Activated gamma-delta T cell treated with anti-CD3 and anti-CD28 coated beads, Interleukin-2, amount 50 U/mL, for 16 hours (primary cell): ENCODE measurements at places on chromosomes 13 and 19.

- no peak for DNase-seq
These were observed 533.6 kb downstream of the MYO16 start for GRCh38 chr13:109163037-109163379.

DNA sequence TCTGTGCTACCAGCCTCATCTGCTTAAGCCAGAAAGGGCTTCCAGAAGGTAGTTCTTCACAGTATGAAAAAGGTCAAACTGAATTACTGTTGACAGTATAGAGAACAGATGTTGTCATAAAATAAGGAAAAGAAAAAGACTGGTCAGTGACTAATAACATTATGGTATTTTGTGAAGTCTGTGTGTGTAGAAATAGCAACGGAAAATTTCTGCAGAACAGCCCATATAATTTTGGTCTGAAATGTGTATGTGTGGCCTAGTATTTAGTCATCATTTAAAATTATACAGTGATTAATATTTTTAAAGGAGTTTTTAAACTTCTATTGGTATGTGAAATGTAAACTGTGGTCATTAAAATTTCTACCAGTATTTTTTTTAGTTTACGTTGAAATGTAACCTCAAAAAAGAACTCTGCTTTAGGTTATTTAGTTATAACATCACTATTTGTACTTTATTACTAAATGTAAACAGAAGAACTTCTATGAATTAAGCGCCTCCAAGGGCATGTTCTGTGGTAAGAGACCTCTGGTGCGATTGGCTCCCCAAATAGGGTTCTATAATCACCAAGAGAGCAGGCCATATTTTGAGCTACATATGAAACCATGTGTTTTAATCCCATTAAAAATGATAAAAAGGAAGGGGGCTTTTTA is 3.3 kb upstream of the GPR183 start:
- no peak for DNase-seq

- no peak for DNase-seq
These were observed 13.6 kb downstream of the TPT1 start for GRCh38 chr13:45327253-45327955.

- no peak for DNase-seq
These were observed 185.6 kb downstream of the MTUS2 start for GRCh38 chr13:29005763-29006120.

DNA sequence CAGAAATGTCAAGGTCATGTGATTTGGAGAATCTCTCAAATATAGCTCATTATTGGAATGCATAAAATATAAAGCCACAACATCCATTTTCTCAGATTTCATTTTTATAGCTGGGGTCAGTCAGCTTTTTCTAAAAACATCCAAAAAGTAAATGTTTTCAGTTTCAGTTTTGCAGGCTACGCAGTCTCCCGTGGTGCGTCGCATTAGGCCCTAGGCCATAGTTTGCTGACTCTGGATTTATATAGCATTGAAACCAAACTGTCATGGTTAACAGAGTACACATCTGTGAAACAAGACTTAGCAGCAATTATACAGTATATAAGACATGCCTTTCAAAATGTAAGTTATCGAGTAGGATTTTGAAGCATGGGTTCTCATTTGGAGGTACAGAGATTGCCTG is 140.0 kb downstream of the IRS2 start:
- no peak for DNase-seq

DNA sequence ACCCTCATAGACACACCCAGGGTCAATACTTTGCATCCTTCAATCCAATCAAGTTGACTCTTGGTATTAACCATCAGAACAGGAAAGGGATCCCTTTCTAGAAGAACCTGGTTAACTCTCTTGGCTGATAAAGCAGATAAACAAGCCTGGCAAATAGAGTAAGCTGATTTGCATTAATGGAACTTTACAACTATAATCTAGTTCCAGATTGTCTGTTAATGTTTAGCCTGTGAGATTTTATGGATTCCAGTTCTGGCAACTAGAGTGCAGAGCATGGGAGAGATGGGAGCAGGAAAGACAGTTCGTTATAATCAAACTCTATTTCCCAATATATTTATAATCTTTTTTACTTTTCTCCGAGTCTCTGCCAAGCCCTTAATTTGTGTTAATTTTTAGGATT is 272.6 kb upstream of the KLHL1 start:
- DNase-seq = no peak

DNA sequence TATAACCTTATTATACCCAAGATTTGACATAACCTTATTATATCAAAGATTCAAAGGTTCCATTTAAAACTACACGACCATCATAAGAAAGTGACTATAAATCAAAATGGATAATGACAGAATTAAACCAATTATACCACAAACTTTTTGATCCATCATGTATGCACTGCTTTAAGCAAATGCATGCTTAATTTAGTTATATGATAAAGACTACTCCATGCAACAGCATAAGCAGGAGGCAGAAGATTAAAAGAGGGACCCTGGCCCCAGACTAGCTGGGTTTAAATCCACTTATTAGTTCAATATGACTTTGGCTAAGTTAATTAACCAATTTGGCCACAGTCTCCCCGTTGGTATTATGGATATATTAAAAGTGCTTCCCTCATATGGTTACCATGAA is 11.4 kb downstream of the EFNB2 start:
- no peak for DNase-seq

DNA sequence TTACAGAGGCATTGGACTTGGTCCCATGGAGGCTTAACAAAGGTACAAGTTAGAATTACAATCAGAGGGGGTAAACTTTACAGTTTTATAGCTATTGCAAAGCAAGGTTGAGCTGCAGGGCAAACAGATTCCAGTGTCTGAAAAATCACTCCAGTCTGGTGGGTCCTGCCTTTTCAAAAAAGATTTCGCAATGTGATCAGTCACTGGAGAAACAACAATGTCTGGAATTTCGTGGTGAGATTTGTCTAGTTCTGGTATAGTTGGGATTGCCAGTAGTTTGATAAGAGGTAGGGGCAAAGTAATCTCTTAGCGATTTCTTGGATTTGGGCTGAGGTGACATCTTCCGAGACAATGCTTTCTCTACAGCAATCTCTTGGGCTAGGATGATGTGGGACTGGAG is 1198.2 kb upstream of the PCDH9 start:
- DNase-seq = no peak

GRCh38 chr13:45206340-45206739 is 5.5 kb upstream of the KCTD4 start:
- no peak for DNase-seq

DNA sequence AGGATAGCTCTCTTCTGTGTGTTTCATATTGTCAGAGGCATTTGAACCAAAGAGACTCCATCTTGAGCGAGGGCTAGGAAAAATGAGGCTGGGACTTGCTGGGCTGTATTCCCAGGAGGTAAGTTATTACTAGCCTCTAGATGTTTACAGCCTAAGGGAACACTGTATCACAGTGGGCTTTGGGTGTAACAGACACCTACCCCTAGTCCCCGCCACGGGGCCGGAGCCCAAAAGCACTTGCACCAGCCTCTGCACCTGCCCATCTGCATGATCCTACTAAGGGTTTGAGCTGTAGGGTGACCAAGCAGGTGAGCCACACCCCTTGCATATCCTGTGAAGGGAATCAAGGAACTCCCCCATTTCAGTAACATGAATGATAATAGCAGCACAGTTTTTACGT is 1972.2 kb downstream of the OLFM4 start:
- no peak for DNase-seq

- DNase-seq = no peak
These were observed 262.2 kb downstream of the FGF14 start for GRCh38 chr13:102139626-102140025.

DNA sequence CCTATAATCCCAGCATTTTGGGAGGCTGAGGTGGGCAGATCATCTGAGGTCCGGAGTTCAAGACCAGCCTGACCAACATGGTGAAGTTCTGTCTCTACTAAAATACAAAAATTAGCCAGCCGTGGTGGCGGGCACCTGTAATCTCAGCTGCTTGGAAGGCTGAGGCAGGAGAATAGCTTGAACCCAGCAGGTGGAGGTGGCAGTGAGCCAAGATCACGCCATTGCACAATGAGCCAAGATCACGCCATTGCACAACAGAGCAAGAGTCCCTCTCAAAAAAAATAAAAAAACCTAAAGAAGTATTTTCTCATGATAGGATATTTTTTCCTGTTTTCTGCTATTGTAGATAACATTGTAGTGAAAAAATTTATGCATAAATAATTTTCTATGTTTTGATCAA is 13.3 kb downstream of the IFT88 start:
- no peak for DNase-seq

GRCh38 chr13:47976325-47976724 is 24.7 kb downstream of the SUCLA2 start:
- no peak for DNase-seq

- DNase-seq = no peak
These were observed 99.6 kb upstream of the SIAH3 start for GRCh38 chr13:45951166-45951565.

- no peak for DNase-seq
These were observed 47.9 kb upstream of the KL start for GRCh38 chr13:32968316-32968715.

- no peak for DNase-seq
These were observed 1.9 kb downstream of the CDK8 start for GRCh38 chr13:26255691-26256277.

- DNase-seq = no peak
These were observed 1151.2 kb downstream of the PCDH17 start for GRCh38 chr13:58782736-58783135.

GRCh38 chr19:28324275-28325060 is 888.5 kb downstream of the UQCRFS1 start:
- no peak for DNase-seq

GRCh38 chr13:72109863-72110262 is 242.9 kb upstream of the DACH1 start:
- no peak for DNase-seq

GRCh38 chr19:33401683-33402420 is 28.3 kb downstream of the CEBPG start:
- DNase-seq = no peak

- no peak for DNase-seq
These were observed 14.1 kb downstream of the PLPP2 start for GRCh38 chr19:277131-277530.

DNA sequence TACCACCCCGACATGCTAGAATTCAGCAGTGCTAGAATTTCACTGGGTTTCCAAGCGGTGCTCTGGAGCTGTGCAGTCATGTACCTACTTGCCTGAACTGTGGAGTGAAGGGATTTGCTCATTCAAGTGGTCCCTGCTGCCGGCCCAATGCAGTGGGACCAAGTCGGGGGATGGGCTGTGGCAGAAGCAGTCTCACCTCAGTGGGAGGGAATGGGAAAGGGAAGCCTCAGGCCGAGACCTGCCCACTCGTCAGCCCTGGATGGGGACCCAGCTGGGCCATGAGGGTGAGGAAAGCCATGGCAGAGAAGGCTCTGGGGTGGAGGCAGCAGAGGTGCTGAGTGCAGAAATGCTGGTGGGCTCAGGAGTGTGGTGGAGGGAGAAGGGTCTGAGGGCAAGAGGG is 14.9 kb downstream of the KLHL26 start:
- DNase-seq = no peak

GRCh38 chr19:6039566-6040225 is 61.8 kb upstream of the RANBP3 start:
- no peak for DNase-seq

DNA sequence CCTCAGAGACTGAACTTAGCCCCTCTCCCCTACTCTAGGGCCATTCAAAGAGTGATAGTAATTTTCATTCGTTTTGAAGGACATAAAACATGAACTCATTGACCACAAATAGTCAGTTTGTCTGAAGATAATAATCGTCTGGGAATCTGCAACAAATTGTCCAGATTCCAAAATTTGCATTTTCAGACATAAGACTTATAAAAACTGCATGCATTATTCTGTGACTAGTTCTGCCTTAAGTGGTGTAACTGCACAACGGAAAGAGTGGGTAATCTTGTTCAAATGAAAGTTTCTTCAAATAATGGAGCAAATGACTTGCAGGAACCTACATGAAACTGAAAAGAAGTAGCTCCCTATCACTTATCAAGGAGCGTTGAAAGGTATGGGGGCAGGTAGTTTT is 8.4 kb downstream of the CSNK1A1L start:
- no peak for DNase-seq

GRCh38 chr13:52846567-52847321 is 1.7 kb downstream of the PCDH8 start:
- no peak for DNase-seq

DNA sequence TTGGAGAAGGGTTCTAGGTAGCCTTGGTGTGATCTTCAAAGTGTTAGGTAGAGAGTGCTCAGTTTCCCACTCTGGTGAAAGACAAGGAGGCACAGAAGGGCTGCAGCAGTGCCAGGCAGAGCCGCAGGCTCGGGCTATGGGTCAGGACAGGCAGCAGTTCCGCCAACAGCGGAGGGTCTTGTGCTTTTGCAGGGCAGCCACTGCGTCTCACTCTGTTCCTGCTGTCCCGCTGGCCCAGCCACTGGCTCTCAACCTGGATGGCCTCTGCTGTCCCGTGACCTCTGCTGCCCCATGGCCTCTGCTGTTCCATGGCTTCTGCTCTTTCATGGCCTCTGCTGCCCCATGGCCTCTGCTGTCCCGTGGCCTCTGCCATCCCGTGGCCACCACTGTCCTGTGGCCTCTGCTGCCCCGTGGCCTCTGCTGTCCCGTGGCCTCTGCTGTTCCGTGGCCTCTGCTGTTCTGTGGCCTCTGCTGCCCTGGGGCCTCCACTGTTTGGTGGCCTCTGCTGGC is 175.7 kb downstream of the URI1 start:
- DNase-seq = no peak

DNA sequence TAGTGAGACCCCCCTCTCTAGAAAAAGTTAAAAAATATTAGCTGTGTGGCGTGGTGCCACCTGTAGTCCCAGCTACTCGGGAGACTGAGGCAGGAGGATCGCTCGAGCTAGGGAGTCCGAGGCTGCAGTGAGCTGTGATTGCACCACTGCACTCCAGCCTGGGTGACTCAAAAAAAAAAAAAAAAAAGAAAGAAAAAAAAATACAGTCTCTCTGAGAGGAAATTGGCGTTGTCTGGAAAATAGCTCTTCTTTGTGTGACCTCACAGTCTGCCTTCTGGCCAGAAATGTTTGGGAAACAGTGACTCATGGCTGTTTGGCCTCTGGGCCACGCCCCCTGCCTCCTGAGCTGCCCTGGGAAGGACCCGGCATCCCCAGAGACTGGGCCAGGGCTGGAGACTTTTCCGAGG is 10.7 kb downstream of the MARCHF2 start:
- DNase-seq = no peak

GRCh38 chr19:43519436-43520088 is 7.4 kb downstream of the ETHE1 start:
- peak; percentile 73 for DNase-seq

GRCh38 chr13:26382835-26383234 is 128.9 kb downstream of the CDK8 start:
- no peak for DNase-seq

DNA sequence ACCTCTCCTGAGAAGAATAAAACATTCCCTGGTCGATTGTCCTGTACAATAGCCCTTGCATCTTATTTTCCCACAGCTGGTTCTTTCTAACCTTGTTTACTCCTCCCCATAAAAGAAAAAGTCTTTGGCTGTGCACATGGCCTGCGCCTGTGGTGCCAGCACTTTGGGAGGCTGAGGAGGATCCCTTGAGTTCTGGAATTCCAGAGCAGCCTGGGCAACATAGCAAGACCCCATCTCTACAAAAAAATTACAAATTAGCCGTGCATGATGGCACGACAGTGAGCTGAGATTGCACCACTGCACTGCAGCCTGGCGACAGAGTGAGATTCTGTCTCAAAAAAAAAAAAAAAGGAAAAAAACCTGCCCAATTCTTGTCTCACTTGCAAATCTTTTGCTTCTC is 7.2 kb upstream of the NUP62 start:
- no peak for DNase-seq

GRCh38 chr13:114067886-114068651 is 64.4 kb downstream of the RASA3 start:
- no peak for DNase-seq

GRCh38 chr19:7196763-7197118 is 97.5 kb downstream of the INSR start:
- DNase-seq = no peak
